ENCODE measurements at places on chromosomes 1 and 21.
A peak's percentile ranks its signal among the peaks of the same experiment; 100 is the strongest.

DNA sequence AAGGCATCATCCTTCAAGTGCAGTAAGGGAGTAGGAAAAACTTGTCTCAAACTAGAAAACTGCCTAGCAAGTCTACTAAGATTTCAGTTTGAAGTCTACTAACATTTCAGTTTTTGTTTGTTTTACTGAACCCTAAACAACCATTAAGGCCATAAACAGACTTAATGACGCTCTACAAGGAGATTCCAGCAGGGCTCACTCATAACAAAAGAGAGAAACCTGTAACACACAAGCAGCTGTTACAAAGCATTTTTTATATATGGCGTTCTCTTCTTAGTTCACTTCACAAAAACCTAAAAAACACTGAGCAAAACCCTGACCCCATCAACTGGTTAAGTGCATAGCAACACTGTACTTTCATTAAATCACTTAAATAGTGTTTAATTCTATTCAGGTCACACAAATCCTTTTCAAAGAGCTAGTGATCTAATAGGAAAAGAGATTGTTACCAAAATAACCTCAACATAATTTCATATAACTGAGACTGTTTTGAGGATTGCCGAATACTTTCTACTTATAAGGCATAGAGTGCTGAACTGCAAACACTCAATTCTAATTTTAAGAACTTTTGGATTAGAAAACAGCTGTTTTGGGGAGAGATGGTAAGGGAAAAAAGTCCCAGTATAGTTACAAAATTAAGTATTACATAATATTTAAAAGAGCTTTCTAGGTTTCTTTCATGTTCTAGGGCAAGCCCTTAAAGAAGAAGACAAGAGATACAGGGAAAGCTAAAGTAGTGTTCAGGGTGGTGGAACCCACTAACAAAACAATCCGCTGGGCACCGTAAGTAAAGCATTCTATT lies 1.4 kb downstream of the B3GALNT2 start:
- no peak for DNase-seq

- no peak for DNase-seq
Observed at GRCh38 chr1:35264871-35265270, 3.6 kb upstream of the ZMYM4 start.

DNA sequence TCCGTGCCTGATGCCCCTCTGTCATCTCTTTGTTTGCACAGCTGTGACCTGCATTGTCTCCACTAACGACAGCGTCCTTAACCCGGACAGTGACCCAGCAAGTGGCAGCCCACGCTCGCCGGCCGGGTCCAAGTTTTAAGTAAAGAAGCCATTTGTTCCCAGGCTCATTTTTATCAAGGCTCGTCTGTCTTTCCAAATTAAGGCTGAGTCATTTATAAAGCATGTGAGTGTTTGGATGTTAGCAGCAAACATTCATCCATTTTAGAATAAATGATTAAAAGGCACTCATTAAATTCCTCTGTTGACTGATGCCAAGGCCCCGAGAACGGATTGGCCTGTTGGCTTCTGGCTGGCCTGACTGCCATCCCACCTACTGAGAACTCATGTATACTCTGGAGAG lies 514.5 kb downstream of the NPHP4 start:
- no peak for DNase-seq

- DNase-seq: no peak
Observed at GRCh38 chr1:201024625-201024998, 1.1 kb upstream of the KIF21B start.

DNA sequence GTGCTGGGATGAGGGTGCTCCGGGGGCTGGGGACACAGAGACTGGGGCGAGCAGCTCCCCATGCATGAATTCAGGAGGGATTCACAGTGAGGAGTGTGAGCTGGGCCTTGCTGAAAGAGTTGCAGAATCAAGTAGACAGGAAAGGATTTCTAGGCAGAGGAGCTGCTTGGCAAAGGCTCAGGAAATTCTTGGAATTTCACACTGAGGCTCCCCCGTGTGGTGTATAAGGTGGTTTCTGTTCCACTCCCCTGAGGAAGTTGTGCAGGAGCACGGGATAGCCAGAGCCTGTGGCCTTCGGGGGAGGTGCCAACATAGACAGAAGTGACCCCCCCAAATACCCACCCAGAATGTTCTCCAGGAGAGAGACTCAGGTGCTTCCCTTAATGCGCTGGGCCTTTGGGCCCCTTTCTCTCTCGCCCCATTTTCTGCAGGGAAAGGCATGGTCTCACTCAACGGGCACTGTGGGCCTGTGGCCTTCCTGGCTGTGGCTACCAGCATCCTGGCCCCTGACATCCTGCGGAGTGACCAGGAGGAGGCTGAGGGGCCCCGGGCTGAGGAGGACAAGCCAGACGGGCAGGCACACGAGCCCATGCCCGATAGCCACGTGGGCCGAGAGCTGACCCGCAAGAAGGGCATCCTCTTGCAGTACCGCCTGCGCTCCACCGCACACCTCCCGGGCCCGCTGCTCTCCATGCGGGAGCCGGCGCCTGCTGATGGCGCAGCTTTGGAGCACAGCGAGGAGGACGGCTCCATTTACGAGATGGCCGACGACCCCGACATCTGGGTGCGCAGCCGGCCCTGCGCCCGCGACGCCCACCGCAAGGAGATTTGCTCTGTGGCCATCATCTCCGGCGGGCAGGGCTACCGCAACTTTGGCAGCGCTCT lies 58.5 kb upstream of the ACTL8 start:
- peak; percentile 71 for DNase-seq

DNA sequence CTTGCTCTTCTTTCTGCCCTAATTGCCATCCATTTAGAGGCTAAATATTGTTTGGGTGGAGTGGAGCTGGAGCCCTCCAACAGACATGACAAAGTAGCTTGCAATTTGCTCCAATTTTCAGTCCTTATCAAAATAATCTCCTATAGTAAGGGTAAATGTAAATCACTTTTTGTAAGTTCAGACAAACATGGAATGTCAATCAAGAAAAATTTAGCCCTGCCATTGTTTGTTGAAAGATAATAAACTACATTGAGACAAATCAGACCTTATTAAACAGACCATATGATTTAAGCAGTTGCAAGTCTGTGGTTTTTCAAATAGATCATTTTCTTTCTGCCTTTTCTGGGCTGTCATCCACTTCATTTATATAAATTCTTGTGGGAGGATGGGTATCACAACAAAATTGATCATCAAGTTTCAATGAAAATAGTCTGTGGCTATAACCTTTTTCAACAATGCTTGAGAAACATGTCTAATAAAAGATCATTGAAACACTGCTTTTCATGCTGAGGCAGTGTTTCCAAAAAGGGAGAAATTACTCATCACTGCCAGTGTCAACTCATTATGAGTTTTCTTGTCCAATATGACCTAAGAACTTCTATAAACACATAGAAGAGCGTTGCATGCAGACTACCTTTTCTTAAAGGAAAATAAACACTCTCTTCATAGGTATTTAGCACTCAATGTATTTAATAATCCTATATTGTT lies 1152.0 kb upstream of the B3GALT2 start:
- no peak for DNase-seq

- no peak for DNase-seq
Observed at GRCh38 chr1:9275161-9275560, 17.5 kb upstream of the SPSB1 start.

- peak; percentile 33 for DNase-seq
Observed at GRCh38 chr1:247386687-247387086, 29.3 kb upstream of the NLRP3 start.

DNA sequence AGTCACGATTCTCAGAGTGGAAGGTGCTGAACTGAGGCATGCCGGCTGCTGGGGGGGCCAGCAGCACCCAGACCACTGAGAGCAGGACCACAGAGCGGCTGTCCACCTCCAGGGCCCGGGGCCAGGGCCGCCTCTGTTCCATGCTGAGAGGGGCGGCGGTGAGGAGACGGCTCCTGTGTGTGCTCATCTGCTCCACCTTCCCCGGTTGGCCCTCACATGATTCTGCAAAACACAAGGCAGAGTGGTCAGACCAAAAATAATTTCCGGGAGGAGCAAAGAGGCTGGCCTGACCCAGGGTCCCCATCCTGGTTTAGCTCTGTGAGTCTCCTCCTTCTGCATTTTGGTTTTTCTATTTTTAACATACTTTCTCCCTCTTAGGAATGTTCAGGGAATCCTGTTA lies 26.4 kb downstream of the PLXNA2 start:
- DNase-seq: no peak

DNA sequence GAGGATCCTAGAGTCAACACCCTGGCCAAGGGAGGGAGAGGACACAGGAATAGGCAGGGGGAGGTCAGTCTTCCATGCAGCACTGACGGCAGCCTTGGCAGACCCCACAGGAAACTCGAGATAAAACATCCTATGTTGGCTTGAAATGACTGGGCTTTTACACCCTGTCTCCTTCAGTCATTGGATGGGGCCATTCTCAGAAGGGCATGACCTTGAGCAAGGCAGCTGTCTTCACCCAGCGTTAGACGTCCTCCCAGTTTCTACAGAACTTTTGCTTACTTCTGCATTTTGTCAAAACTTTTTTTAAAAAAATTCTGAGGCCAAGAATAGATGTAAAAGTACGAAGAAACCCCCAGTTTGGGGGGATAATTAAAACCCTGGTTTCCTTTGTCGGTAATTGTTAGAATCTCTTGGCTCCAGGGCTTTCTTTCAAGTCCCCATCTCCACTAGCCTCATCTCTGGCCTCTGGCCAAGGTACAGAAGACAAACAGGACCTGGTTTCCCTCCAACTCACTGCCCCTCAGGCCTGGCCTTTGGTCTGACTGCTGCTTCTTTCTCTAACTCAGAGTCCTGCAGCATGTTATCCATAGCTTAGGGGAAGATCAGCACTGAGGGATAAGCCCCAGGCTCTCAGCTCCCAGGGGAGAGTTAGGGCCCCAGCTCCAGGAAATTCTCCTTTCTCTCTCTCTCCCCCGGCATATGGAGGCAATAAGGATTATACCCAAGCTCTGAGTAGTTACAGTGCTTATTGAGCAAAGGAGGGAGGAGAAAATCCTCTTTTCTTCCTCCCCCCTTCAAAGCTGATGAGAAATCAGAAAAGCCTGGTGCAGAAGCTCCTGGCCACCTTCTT lies 51.6 kb upstream of the KCND3 start:
- DNase-seq: no peak

- no peak for DNase-seq
Observed at GRCh38 chr21:46323227-46323709, 402 bp downstream of the C21orf58 start.

DNA sequence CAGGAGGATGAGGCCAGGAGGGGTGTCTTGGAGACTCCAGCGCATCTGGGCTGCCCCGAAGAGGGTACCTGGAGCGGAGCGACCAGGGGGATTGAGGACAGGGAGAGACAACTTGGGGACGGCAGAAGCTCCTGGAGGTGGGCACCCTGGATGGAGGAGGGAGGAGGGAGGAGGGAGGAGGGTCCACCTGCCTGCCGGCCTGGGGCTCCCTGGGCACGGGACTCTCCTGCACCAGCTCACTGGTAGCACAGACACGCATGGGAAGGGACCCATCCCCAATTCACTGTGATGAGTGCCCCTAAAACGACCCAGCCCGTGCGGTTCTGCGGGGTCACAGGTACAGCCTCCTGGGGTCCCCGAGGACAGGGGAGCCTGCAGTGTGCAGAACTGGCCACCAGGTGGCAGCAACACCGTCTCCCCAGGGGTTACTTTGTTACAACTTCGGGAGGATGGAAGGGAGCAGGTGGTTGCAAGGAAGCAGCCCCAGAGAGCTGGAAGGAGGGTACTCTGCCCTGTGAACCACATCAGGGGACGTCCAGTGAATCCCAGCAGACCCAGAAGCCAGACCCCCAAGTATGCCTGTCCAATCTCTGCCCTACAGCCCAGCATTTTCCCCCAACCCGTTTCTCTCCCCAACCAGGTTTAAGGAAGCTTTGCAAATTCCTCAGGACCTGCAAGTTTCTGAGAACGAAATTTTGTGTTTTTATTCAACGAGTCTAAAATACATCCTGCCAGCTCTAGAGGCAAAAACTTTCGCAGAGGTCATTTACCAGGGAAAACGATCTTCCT lies 482.4 kb downstream of the NPHP4 start:
- DNase-seq: peak; percentile 61

DNA sequence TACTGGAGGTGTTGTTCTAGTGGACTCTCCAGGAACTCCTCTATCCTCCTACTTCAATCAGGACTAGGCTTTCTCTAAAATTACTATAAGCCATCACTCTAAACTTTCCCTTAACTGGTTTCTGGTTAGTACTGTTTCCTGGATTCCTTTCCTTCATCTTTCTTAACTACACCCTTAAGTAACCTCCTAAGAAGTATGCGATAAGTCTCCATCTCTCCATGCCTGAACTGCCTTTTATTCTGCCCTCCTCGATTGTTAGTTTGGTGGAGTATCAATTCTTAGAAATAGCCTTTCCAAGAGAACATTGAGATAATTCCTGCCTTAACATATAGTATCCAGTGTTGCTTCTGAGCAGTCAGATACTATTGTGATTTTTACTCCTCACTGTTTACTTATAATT lies 162.9 kb upstream of the PDE4B start:
- no peak for DNase-seq

GRCh38 chr1:96259399-96259798 lies 462.2 kb upstream of the PTBP2 start:
- DNase-seq: no peak

- DNase-seq: no peak
Observed at GRCh38 chr1:47921935-47922415, 75.2 kb downstream of the TRABD2B start.

GRCh38 chr1:7615138-7615537 lies 156.0 kb upstream of the VAMP3 start:
- no peak for DNase-seq

- DNase-seq: no peak
Observed at GRCh38 chr1:232470711-232471110, 159.2 kb downstream of the SIPA1L2 start.

DNA sequence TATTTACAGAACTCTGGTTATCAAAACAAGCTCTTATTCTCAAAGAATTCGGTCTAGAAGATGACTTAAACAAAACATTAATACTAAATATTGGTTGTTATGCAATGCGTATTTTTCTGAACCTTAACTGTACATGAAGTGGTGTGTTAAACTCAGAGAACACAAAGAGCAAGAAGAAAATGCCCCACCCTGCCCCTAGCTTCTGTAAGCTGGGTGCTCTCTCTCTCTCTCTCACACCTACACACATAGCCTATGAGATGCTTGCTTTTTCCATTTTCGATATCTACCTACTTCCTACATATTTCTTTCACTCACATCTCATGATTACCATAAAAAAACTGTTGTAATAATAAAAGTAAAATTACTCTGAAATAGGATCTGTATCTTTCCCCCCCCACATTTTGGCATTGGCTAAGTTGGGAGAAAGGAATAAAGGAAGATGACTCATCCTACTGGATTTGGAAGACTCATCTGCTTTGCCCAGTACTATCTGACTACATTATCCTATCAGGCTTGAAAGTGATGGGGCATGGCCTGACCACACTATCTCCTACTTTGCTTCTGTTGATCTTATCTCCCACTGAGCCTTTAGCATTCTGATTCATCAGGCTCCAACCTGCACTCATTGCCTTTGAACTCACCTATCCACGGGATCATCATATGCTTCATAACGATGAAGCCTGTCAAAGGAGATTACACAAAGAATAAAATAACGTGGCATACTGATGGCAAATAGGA lies 2.9 kb downstream of the CRYZ start:
- DNase-seq: peak; percentile 7

Data from H54 (cell line).